ENCODE measurements at places on chromosomes 12 and 14.

DNA sequence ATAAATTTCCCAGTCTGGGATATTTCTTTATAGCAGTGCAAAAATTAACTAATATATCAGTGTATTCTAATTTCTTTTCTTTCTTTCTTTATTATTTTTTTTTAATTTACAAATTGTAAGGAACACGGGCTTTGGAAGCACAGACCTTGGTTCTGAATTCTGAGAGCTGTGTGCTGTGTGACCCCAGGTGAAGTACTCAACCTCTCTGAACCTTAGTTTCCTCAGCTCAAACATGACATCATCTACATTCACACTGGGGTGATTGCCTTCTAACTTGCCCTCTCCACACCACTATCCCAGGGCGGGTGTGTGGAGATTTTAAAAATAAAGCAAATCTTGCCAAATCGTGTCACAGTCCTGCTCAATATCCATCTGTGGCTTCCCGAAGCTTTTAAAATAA is 282.8 kb downstream of the C12orf75 start:
- DNase-seq = no peak

DNA sequence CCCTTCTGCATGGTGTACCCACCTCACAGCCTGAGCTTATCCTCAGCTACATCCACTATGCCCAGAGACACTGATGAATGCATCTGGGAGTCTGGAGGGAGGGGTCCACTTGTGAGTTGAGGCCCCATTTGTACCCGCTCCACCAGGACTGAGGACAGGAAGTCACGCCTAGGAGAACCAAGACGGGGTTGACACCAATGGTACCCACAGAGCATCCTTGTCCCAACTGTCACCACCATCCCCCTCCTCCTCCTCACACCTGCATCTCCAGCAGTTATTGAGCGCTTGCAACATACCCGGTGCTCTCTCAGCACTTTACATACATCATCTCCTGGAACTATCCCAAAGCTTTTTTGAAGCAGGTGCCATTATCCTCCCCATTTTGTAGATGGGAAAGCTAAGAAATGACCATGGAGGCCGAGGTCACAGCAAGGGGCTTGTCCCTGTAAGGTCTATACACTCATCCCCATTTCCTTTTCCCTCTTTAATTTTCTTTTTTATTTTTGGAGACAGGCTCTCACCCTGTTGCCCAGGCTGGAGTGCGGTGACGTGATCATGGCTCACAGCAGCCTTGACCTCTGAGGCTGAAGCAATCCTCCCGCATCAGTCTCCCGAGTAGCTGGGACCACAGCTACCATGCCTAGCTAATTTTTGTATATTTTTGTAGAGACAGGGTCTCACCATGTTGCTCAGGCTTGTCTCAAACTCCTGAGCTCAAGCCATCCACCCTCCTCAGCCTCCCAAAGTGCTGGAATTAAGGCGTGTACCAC is 31.7 kb downstream of the DGLUCY start:
- no peak for DNase-seq

DNA sequence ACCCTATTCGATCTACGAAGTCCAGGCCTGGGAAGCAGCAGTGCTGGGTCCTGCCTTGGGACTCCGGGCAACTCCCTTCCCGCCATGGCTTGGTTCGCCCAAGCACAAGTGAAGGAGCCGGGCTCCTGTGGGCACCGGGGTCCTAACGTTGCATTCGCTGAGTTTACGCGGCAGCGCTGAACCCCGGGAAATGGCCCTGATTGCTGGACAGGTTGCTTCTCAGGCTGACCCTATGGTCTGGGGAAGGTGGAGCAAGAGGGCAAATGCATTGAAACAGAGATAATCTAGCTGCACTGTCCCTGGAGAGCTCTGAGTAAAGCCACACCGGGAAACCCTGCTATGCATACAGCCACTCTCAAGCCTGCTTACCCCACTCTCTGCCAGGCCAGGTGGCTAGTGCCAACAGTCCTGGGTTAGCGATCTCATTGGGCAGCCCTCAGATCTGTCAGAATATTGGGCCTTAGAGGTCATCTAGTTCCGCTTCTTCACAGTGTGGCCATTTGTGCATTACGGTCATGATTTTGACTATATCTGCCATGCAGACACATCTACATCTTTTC is 11.3 kb downstream of the SYNE3 start:
- no peak for DNase-seq

DNA sequence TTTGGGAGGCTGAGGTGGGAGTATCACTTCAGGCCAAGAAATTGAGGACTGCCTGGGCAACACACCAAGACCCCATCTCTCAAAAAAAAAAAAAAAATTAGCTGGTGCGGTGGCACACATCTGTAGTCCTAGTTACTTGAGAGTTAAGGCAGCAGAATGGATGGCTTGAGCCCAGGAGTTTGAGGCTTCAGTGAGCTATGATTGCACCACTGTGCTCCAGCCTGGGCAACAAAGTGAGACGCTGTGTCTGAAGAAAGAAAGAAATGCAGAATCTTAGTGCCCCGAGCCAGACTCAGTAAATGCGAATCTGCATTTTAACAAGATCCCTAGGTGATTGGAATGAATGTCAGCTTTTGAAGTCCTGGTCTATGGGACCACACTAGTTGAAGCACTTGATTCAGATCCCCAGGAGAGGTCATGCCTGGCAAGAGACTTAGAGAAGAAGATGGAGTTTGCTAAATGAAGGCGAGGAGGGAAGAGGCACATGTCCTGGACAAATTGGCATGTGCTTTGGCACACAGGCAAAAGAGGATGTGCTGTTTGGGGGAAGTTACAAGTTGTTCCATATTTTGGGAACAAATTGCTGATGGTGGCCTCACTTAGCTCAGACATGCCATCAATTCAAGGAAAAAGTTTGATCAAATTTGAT is 56.6 kb downstream of the DRAM1 start:
- no peak for DNase-seq

- no peak for DNase-seq
Observed at GRCh38 chr14:63275611-63276010, 43.1 kb downstream of the GPHB5 start.
